Fibroblast of skin of scalp (primary cell): ENCODE measurements at places on chromosomes 1 and 21.

GRCh38 chr1:101044749-101045148, 19.2 kb upstream of the DPH5 start:
- DNase-seq: no peak

DNA sequence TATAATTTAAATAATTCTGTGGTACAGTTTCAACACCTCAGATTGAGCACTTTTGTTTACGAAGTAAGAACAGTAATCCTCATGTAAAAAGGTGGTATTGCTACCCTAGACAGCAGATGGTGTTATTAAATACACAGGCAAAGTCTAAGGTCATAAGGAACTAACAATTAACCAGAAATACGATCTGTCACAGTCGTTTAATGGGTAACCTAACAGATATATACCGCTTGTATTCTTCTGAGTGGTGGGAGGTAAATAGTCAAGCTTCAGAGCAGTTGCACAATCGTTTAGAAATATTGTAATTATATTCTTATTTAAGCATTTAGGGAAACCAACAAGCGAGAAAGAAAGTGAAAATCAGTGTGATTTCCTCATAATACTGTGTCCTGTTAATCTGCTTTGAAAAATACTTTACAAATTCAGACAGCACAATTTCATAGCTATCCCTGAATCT, 9.8 kb upstream of the IRF2BP2 start:
- no peak for DNase-seq

GRCh38 chr1:224801844-224802490, 127.5 kb upstream of the DNAH14 start:
- no peak for DNase-seq

GRCh38 chr1:36330940-36331339, 7.5 kb upstream of the EVA1B start:
- no peak for DNase-seq

GRCh38 chr1:95659166-95659565, 425.2 kb downstream of the RWDD3 start:
- no peak for DNase-seq

- DNase-seq: no peak
Observed at GRCh38 chr1:116408803-116409720, 36.0 kb downstream of the ATP1A1 start.

GRCh38 chr1:244002721-244003120, 48.4 kb upstream of the ZBTB18 start:
- DNase-seq: no peak

GRCh38 chr1:204580862-204581261, 64.7 kb downstream of the MDM4 start:
- DNase-seq: no peak

- DNase-seq: no peak
Observed at GRCh38 chr21:37378700-37379139, 12.1 kb downstream of the DYRK1A start.

- DNase-seq: no peak
Observed at GRCh38 chr1:31266547-31266946, 26.9 kb upstream of the NKAIN1 start.

- no peak for DNase-seq
Observed at GRCh38 chr1:157978586-157979403, 14.7 kb upstream of the KIRREL1 start.

- DNase-seq: peak; percentile 64
Observed at GRCh38 chr21:29904359-29905282, 35.2 kb downstream of the GRIK1 start.
